GM04504 (cell line): ENCODE measurements at places on chromosomes 2 and 18.

GRCh38 chr2:12557688-12558087 is 159.0 kb upstream of the TRIB2 start:
- no peak for DNase-seq

GRCh38 chr2:9398881-9399780 is 24.2 kb downstream of the ITGB1BP1 start:
- DNase-seq, result no peak

GRCh38 chr2:108189316-108189715 is 50.5 kb upstream of the SULT1C3 start:
- no peak for DNase-seq

- DNase-seq, result no peak
These were observed 5.4 kb downstream of the HS6ST1 start for GRCh38 chr2:128313091-128313836.

DNA sequence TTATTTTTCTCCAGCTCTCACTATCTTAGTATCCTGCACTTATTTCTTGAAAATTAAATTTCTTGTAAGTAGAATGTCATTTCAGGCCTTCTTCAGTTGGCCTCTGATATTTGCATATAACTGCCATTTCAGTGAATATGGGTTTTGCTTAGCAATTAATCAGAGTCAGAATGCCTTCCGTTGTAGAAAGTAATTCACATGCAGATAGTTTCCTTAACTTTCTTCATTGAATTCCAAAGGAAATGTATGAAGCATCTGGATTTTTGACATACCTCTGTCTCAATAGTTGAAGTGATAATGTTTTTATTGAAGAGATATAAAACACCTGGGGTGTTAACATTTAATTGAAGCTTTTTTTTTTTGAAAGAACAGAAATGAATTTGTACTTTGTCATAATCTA is 914.1 kb upstream of the NXPH2 start:
- DNase-seq, result no peak

DNA sequence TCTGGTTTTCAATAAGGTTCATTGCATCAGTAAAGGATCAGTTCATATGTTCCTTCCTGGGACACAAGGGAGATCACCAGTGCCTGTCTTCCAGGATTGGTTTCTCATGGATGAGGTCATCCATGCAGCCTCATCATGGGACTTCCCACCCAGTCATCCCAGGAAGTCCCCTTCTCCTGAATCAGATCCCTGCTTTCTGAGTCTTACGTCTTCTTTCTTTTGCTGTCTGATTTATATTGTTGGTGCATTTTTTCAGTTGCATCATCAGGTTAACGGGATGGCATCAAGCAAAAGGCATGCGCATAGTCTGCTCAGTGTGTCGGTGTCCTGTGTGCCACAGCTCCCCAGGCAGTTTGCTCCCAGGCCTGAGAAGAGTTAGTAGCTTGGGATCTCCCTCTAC is 105.9 kb downstream of the SOX11 start:
- no peak for DNase-seq

DNA sequence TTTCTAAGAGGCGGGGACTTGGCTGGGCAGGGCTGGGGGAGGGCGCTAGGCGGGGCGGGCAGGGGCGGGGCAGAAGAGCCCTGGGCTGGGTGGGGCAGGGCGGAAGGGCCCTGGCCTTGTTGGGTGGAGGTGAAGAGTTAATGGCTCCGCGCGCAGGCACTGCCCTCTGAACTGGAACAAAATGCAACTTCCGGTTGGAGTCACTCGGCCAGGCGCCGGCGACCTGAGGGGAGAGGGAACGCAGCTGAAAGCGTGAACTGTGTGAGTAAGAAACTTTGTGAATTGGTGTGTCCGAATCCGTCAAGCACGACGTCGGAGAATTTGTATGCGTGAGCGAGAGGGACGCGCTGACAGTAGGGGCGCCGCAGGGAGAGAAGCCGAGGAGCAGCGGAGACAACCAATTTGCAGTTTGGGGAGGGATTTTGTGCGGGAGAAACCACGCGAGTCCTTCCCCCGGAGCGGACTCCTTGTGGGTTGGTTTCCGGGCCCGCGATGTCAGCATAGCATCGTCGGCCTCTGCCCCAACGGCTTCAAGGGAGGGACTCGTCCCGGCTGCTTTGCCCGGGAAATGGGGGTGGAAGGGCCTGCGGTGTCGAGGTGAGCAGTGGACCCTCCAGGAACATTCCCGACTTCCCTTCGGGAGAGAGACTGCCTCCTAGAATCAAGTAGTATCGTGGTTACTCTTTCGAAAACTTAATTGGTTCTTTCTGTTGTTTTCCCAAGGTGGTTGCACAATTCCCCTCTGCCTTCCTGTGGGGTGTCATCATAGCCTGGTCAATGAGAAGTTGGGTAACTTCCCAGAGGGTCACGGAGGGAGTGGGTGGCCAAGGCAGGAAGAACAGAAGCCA is at the start of gene TANK:
Gene TANK (plus strand): TSS at position 203 of the 848 bp plus-strand sequence. CDS start 19,235 bp downstream, outside the sequence.
- DNase-seq, result peak; percentile 99

- DNase-seq, result no peak
These were observed 45.5 kb downstream of the OSR1 start for GRCh38 chr2:19312949-19313348.

GRCh38 chr18:73947180-73947921 is 200.3 kb downstream of the FBXO15 start:
- no peak for DNase-seq

DNA sequence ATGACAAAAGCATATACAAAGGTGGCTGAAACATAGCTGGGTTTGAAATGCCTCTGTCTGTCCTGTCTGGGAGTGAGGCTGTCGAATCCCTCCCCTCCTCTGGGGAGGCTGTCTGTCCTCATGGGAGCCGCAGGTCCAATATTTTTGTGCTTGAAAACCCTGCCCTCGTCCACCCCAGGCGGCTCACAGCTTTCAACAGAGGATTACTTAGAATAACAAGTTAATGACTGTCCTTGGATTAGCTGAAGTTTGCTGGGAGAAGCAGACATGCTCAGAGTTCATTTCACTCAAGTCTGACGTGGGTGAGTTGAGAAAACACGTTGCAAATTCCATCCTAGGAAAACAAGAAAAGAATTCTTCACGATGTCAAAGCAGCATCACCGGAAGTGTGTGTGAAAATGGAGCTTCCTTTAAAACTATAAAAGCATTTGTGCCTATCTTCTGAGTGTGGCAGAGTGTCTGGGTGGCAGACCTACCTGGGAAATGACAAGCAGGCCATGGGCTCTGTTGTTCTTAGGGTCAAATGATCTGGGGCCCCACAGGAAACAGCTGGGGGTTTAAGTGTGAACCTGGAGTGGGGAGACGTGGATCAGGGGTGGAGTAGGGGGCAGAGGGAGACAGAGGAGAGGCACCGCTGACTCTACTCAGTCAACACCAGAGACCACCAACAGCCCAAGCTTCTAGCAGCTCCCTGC is 77.1 kb downstream of the DDX1 start:
- DNase-seq, result no peak

DNA sequence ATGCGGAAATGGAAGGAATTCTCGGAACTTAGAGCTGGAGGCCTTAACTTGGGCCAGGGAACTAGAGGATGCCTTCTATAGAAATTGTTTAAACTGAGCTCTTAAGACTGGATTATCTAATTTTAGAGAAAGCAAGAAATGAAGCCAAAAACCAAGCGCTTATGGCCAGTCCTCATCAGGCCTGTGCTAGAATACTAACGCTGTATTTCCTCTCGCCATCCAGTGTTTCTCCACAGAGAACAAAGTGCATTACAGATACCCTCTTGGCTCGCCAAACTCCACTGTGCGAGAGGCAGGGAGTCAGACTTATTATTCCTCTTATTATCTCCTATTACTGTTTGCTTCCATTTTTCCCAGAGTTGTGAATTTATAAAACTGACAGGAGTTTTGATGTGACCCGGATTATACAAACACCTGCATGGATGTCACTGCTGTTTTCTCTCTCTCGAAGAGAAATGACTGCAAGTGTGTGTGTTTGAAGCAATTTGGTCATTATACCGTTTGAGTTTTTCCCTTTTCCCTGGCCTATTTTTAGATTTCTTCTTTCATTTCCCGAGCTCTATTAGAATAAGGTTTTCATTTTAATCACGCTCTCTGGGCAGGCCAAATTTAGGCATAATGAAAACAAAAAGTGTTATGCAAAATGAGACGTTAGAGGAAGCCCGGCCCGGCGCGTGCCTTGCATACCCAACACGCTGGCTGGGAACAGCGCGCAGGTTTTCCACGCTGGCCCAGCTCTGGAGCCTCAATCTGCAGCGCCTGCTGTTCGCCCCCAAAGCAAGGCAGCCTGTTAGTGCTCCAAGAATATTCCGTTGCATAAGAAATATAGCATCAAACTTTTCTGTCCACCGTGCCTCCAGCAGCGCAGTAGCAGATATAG is 103.3 kb downstream of the ALK start:
- DNase-seq, result no peak

DNA sequence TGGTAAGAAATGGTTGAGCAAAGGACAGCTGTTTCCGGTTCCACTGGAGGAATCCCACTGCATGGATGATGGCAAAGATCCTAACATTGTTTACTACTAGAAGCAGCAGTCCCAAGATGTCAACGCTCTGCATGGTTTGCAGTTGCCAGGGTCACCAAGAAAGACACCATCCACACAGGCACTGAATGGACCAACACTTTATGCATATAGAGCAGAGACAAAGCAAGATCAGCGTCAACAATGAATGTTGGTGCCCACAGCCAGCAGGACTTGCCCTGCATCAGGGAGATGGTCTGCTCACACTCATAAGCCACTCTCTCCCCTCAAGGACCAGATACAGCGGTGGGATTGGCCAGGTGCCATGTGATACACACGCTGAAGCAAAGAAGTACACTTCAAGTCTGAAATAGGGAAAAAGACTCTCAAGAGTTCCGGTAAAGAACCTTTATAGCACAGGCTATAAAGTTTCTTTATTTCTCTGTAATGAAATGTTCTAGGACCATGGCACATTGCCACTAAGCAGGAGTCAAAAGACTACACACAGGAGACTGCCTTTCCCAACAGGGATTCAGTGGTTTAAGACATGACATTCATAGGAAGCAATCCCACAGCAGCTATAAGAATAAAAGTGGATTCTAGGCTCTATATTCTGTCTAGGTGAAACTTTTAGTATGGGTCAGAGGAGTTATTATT is 133.2 kb upstream of the EPHA4 start:
- no peak for DNase-seq

DNA sequence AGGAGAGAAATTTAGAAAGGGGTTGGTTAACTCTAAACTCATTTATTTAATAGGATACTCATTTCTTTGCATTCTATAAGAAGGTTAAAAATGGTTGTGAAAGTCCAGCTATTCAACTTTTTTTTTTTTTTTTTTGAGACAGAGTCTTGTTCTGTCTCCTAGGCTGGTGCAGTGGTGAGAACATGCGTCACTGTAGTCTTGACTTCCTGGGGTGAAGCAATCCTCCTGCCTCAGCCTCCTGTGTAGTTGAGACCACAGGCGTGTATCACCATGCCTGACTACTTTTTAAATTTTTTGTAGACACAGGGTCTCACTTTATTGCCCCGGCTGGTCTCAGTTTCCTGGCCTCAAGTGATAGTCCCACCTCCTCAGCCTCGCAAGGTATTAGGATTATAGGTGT is 11.9 kb downstream of the ELP2 start:
- DNase-seq, result no peak

DNA sequence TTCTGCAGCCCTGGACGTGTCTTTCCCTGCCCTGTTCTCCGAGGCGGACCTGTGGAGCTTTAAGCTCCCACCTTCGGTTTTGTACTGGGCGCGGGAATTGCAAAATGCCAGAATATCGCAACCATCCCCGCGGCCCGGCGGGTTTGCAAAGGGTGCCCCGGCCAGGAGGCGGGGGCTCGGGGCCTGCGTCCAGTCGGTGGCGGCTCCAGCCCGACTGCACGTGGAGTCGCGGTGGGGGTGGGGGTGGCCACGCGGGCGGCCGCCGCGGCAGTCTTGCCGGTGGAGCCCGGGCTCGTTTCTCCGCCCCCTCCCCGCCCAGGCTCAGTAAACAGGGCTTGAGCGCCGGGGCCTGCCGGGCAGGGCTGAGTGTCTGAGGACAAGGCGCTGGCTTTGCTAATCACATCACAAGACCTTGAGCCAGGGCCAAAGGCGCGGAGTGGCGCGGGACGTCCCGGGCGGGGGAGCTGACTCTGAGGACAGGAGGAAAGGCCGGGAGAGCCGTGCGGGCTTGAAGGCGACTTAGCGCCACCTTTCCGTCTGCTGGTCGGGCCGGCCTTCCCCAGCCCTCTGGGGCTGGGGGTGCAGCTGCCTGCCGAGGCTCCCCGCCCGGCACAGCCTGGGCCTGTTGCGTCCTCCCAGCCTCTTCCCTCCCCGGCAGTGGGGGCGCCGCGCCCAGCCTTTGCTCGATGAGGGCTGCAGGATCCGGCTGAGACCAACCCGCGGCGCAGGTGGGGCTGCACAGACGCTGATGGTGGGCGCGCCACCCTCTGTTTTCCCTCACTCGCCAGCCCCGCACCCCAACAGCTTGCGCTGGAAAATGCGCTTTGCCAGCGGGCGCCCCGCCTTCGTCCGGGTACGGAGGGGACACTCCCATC is 786 bp upstream of the ZFP36L2 start:
- no peak for DNase-seq

- DNase-seq, result no peak
These were observed 891.1 kb downstream of the CPS1 start for GRCh38 chr2:211447548-211447947.

- no peak for DNase-seq
These were observed 39.2 kb downstream of the GREB1 start for GRCh38 chr2:11572996-11573395.

- peak; percentile 90 for DNase-seq
These were observed 83.4 kb upstream of the RTN4 start for GRCh38 chr2:55133467-55134315.

- no peak for DNase-seq
These were observed 17.5 kb upstream of the TMEM163 start for GRCh38 chr2:134736167-134736880.

- no peak for DNase-seq
These were observed 8.2 kb upstream of the NFE2L2 start for GRCh38 chr2:177272765-177273164.

- DNase-seq, result no peak
These were observed 16.9 kb downstream of the SLC66A2 start for GRCh38 chr18:79934311-79935097.

DNA sequence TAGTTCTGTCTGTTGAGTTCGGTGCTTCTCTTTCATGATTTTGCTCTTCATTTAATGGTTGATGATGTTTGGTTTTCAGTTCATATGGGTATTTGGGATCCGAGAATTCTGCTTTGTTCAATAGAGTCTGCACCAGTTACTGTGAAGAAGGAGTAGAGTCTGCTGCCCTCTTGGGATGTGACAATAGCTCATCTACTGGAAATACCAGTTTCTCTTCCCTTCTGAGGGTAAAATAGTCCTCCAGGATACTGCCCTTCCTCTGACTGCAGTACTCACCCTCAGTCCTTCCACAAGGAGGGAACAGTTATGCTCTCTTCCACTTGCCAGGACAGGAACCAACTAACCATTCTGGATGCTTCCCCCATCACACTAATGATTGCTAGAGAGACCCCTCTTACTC is 12.5 kb upstream of the TNFAIP6 start:
- DNase-seq, result no peak

- DNase-seq, result no peak
These were observed 268.0 kb downstream of the NR4A2 start for GRCh38 chr2:156064540-156064939.

DNA sequence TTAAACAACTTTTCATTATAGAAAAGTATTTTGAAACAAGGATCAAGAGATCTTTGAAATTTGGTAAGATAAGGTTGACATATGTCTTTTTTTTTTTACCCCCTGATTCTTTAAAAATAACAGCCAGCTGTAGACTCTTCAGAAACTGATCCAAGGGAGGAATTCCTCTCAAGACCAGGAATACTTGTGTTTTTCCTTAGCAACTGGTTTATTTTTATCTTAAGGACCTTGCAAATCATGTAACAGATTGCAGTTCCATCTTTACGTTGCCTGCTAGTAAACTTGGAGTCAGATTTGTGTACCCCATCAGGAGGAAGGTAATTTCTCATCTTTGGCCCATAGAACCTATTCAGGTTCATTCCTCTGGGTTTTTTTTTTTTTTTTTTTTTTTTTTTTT is 71.6 kb downstream of the BOLA3 start:
- DNase-seq, result no peak
